ENCODE measurements at places on chromosomes 11 and 22. TPM values are rescaled to one million over a fixed set of nuclear protein-coding genes. Genes with fewer than 3 reads are reported as not detected.

PLEKHB1 gene
- 8.4 TPM for total RNA-seq

AIFM3 gene
- 0.23 TPM for total RNA-seq

RFPL1 gene
- total RNA-seq, result not detected

SUN2 gene
- total RNA-seq, result 500 TPM

OR10A2 gene
- total RNA-seq, result not detected

FUT4 gene
- total RNA-seq, result 6.1 TPM

TREH gene
- total RNA-seq, result not detected

OR2AT4 gene
- total RNA-seq, result not detected

NUCB2 gene
- total RNA-seq, result 91.8 TPM

TMEM25 gene
- total RNA-seq, result 5.3 TPM

ZFPL1 gene
- 31.6 TPM for total RNA-seq

PLA2G3 gene
- not detected for total RNA-seq

FGF19 gene
- total RNA-seq, result not detected

GRIA4 gene
- not detected for total RNA-seq

PHF21B gene
- total RNA-seq, result not detected

PAMR1 gene
- total RNA-seq, result not detected

MS4A5 gene
- not detected for total RNA-seq

CEP126 gene
- 0.45 TPM for total RNA-seq

ZNRF3 gene
- 0.58 TPM for total RNA-seq

RGL4 gene
- 28.8 TPM for total RNA-seq

OSBPL5 gene
- 1.7 TPM for total RNA-seq

XKR3 gene
- not detected for total RNA-seq

KCNQ1 gene
- 14.8 TPM for total RNA-seq

GRM5 gene
- not detected for total RNA-seq

SHANK2 gene
- total RNA-seq, result not detected

ABCC8 gene
- total RNA-seq, result not detected

SOX6 gene
- not detected for total RNA-seq

KRTAP5-10 gene
- total RNA-seq, result 0.20 TPM

OR6A2 gene
- not detected for total RNA-seq

UBQLNL gene
- 0.28 TPM for total RNA-seq

CAPN5 gene
- total RNA-seq, result 0.65 TPM

RAB36 gene
- not detected for total RNA-seq

MMP8 gene
- not detected for total RNA-seq

All from activated CD4-positive, alpha-beta memory T cell treated with anti-CD3 and anti-CD28 coated beads, Interleukin-2, amount 10 ng/mL, durations not matched to agents 7 days and 5 days (primary cell).